ENCODE measurements at places on chromosomes 4 and X. TPM values are rescaled to one million over a fixed set of nuclear protein-coding genes. Genes with fewer than 3 reads are reported as not detected.
A peak's percentile ranks its signal among the peaks of the same experiment; 100 is the strongest.

GRCh38 chr4:89371614-89372013 is 64.0 kb upstream of the GPRIN3 start:
- no peak for DNase-seq
- no peaks in the 10 kb centered on the region for H3K4me1 ChIP-seq
- H3K36me3 ChIP-seq = no peaks in the 10 kb centered on the region
- H3K27me3 ChIP-seq = peaks cover 3% of the 10 kb centered on the region
- H3K4me3 ChIP-seq = no peak overlapping the region

- H3K4me3 ChIP-seq = no peak overlapping the region
- H3K36me3 ChIP-seq = peaks cover 15% of the 10 kb centered on the region
- H3K27me3 ChIP-seq = no peaks in the 10 kb centered on the region
These were observed 33.5 kb downstream of the HPF1 start for GRCh38 chr4:169724260-169724659.

GRCh38 chr4:177271915-177272766 is 37.5 kb upstream of the NEIL3 start:
- no peak overlapping the region for H3K27ac ChIP-seq
- no peak for DNase-seq
- no peaks in the 10 kb centered on the region for H3K27me3 ChIP-seq
- H3K4me1 ChIP-seq = no peaks in the 10 kb centered on the region
- H3K36me3 ChIP-seq = no peaks in the 10 kb centered on the region
- no peak overlapping the region for H3K4me3 ChIP-seq

DNA sequence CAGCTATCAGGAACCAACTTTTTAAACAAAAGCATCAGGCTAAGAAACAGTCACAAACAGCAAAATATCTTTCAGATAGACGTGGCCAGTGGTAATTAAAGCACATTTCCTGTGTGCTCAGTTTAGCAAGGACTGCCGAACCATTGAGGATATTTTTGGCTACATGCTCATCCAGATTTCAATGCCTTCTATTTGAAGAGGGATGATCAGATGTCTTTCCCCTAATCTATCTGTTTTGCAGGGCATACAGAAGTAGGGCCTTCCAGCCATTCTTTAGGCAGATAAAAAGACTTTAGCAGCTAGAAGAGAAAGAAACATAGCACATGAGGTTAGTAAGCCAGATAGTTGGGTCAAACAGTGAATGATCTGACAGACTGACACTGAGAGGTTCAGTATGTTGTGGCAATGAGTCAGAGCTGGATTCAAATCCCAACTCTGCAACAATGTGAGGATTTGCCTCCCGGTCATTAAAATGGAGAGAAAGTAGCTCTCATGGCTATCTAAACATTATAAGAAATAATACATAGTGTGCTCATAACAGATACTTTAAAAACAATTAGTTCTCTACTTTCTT is 100.0 kb upstream of the PRKG2 start:
- DNase-seq = peak; percentile 68
- H3K4me1 ChIP-seq = peaks cover 17% of the 10 kb centered on the region
- no peaks in the 10 kb centered on the region for H3K27me3 ChIP-seq
- H3K4me3 ChIP-seq = peak overlapping the region; percentile 32

GRCh38 chrX:25869761-25870160 is 268.4 kb upstream of the MAGEB18 start:
- H3K4me1 ChIP-seq = no peaks in the 10 kb centered on the region
- H3K4me3 ChIP-seq = no peak overlapping the region
- H3K36me3 ChIP-seq = no peaks in the 10 kb centered on the region
- no peak overlapping the region for H3K27ac ChIP-seq
- no peak for DNase-seq

GRCh38 chrX:130018143-130018542 is 35.7 kb downstream of the BCORL1 start:
- DNase-seq = no peak
- no peaks in the 10 kb centered on the region for H3K4me1 ChIP-seq
- H3K4me3 ChIP-seq = no peak overlapping the region
- no peak overlapping the region for H3K27ac ChIP-seq
- no peaks in the 10 kb centered on the region for H3K36me3 ChIP-seq

Gene MGAT4D
- not detected for total RNA-seq

Gene CCDC149
- 5.8 TPM for total RNA-seq

Gene FANCB
- 9.7 TPM for total RNA-seq

Gene CT47A1
- not detected for total RNA-seq

All from GM23248 (cell line).